ENCODE measurements at places on chromosomes 2 and 18.
A peak's percentile ranks its signal among the peaks of the same experiment; 100 is the strongest.

- DNase-seq: no peak
Observed at GRCh38 chr2:173520918-173521317, 166.2 kb downstream of the CDCA7 start.

DNA sequence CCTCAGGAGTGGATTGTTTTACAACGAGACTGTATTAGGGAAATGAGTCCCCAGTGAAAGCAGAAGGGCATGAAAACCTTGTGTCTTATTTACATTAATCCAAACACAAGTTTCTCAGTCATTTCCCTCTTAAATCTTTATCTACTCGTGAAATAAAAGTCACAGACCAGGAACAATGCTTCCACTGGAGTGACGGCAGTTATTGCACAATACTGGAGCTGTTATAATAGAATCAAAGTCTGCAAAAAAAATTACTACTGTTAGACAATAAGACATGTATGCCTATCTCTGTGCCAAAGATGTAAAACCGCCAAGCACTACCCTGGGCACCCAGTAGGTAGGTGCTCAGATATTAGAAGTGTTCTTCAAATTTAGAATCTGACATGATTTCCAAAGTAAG is 375.5 kb downstream of the ZNF521 start:
- no peak for DNase-seq

GRCh38 chr2:1791006-1791605 is 46.8 kb upstream of the PXDN start:
- DNase-seq: no peak

- DNase-seq: no peak
Observed at GRCh38 chr2:23198316-23199114, 186.5 kb upstream of the KLHL29 start.

DNA sequence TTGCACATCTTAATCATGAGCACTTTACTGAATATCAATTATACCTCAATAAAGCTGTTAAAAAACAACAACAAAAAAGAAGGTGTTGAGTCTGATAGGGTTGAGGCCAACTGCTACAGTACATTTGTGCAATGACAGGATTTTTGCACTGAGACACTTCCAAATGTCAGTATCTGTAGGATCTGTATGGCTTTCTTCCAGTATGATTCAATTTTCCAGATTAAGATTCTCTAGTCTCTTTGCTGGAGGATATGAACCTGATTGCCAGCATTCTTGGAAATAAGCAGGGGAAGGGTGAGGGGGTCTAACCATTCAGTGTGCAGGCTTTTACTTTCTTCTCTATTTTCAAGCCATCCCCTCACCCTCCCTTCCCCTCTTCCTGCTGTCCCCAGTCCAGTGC is 85.1 kb downstream of the SEMA4F start:
- DNase-seq: no peak

- DNase-seq: no peak
Observed at GRCh38 chr2:215379948-215380347, 55.9 kb downstream of the FN1 start.

GRCh38 chr2:156031121-156031520 is 301.4 kb downstream of the NR4A2 start:
- DNase-seq: no peak

GRCh38 chr18:53906681-53907080 is 317.8 kb downstream of the MBD2 start:
- DNase-seq: no peak

DNA sequence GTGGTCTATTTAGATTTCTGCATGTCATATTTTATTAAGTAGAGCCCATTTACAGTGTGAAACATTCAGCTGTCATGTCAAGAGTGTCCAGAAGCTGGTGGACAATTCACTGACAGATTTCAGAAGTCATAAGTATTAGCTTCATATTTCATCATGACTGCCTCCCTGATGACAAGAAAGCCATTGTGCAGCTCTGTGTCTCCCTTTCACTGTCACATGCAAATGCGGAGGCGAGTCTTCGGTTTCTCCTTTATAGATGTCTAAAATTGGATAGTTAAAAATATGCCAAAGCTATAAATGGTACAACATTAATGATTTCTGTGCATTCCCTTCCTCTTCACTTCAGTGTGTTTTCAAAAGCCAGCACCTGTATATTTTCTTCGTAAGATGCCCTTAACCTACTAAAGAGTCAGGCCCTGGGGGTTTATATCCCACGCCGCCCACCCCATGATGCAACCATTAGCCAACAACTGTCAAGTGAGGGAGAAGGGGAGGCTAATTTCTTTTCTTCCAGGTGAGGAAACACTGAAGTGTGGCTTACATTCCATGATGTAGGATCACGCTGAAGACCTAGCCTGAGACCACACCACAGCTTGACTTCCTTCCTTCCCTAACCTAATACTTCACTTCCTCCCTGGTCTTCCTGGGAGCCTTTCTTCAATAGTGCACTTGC is 99.6 kb upstream of the DDX18 start:
- DNase-seq: no peak

DNA sequence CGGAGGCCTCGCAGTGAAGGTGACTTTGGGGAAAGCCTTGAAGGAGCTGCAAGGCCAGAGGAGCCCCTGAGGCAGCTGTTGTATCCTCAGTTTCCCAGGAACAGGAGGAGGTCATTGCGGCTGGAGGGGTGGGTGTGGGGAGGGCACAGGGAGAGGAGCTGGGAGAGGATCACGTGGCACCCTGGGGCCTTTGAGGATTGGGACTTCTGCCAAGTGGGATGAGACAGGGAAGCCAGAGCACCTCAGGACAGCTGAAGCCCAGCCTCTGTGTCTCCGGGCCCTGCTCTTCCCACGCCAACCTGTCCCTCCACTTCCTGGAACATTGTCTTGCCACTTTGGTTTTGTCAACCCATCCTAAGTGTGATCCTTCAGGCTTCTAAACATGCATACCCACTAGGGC is 19.4 kb upstream of the RRM2 start:
- DNase-seq: no peak

DNA sequence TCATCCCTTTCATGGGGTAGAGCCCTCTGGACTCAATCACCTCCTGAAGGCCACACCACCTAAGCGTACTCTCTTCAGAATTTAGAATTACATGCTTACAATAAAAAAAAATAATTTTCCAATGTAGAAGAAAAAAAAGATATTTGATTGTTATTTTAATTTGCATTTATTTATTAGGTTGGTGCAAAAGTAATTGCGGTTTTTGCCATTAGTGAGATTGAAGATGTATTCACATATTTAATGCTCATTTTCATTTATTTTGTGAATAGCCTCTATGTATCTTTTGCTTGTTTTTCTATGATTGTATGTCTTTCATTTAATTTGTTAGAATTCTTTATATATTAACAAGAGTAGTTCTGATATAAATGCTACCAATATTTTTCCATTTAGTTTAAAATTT is 220.5 kb downstream of the RND3 start:
- DNase-seq: no peak

DNA sequence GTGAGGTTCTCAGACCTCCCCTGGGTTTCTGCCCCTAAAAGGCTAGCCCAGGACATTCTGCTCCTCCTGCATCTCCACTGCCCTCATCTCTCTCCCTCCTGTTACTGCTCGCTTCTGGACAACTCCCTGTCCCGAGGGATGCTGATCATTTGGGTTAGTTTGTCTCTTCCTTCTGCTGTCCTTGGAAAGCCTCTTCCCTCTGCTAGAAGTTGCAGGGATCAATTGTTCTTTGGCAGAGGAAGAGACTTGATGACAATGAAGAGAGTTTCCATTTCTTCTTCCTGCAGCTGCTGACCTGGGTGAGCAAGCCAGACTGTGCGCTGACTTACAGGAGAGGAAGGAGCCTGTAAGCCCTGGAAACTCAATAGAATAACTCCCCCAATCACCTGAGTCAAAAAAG is 68.9 kb downstream of the RDH14 start:
- DNase-seq: no peak

- DNase-seq: peak; percentile 65
Observed at GRCh38 chr2:27720004-27720551, 51.4 kb upstream of the MRPL33 start.

DNA sequence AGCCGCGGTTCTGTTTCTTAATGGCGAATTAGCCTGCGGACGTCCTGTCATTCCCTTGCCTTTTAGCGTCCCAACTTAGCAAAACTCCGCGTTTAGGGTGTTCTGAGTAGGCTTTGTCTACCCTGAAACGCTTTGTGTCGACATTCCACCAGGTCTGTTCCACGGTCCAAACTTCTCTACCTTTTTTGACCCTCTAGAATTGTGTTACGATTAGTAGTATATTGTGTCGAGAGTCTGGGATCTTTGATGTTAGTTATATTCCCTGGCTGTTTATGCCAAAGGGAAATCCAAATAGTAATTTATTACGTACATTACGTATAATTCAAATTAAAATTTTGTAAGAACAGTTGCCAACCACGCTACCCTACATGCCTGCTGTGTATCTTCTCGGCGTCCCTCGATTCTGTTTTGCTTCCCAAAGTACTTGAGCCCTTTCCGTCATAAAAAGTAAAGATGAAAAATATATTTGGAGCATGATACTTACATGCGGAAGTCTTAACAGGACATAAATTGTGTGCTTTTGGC is 495 bp upstream of the TTC32 start:
- DNase-seq: no peak

DNA sequence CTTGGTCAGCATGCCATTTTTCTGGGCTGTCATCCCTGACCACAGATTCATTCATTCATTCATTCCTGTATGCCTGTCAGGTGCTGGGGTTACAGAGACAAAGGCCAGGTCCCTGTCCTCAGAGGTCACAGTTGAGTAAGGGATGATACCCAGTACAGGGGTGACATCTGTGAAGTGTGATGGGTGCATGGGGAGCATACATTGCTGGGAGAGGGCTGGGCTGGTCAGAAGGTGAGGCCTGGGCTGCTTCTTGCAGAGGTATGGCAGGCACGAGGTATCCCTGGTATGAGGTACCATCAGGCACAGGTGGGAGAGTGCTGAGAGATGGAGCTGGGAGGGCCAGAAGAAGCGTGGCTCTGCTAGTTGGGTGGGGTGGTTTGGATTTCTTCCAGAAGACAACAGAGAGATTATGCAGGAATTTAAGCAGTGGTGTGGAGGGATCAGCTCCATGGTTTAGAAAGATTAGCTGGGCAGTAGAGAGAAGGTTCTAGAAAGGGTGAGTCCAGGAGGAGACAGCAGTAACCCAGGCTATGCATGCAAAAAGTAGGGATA is 181.9 kb upstream of the HAAO start:
- no peak for DNase-seq

DNA sequence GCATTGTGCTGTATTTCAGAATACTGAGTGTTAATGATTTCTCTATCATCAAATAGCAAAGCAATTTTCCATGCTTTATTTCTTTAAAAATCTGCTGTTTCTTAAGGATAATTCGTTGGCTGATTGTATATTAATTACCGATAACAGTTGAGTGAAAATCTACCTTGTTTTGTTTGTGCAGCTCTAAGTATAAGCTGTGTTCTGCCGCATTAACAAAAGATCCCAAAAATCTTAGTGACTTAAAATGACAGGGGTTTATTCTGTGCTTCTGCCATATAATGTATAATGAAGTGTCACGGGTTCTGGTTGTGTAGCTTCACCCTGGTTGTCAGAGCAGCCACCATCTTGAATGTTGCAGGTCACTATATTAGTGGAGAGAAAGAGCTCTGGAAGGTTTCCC is 196.1 kb downstream of the ACTR3 start:
- no peak for DNase-seq

DNA sequence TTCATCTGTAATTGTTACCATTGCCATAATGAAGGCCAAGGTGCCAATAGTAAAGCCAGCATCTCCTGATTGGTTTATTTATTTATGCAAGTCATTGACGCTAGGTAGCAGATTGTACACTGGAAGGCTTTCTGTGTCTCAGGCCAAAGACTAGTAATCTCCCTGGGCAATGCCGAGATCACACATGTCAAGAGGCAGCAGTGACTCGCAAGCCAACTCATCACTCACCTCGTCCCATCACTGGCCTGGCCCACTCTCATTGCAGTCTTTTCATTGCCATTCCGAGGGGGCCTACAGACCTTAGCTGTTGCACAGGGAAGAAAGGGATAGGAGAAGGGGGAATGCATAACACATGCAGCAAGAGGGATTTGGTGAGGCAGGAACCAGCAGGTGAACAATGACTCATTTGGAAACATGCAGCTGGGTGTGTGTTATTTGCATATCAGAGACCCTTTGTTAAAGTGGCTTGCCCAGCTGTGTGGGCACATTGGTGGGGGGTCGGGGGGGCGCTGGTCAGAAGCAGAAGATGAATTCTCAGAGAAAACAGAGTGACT is 448.7 kb upstream of the HNRNPA3 start:
- DNase-seq: no peak

DNA sequence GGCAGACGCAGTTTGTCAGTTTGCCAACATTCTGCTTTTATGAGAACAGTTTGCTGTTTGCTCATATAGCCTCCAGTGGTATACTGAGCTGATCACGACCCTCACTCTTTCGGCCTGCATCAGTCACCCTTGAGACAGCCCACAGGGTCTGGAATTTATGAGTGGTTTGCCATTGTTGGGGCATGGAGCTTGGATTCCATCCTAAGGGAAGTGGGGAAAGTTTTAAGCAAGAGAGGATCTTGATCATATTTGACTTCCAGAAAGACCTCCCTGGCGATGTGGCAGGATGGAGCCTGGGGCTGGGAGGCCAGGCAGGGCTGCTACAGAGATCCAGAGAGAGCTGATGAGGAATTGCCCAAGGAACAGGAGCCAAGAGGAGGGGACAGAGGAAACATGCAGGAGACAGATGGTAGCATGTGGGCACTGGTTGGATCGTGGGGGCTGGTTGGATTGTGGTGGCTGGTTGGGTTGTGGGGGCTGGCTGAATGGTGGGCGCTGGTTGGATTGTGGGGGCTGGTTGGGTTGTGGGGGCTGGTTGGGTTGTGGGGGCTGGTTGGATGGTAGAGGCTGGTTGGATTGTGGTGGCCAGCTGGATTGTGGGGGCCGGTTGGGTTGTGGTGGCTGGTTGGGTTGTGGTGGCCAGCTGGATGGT is 27.3 kb upstream of the GPR17 start:
- no peak for DNase-seq

- no peak for DNase-seq
Observed at GRCh38 chr18:61076986-61077385, 256.2 kb upstream of the CDH20 start.

GRCh38 chr2:179925713-179926112 is 64.3 kb upstream of the ZNF385B start:
- DNase-seq: no peak
